ENCODE measurements at places on chromosomes 7 and 10.
A peak's percentile ranks its signal among the peaks of the same experiment; 100 is the strongest.

GRCh38 chr10:21099291-21100062, 202.4 kb upstream of the NEBL start:
- no peaks in the 10 kb centered on the region for H3K36me3 ChIP-seq
- H3K27ac ChIP-seq = no peak overlapping the region
- no peaks in the 10 kb centered on the region for H3K27me3 ChIP-seq
- DNase-seq = no peak

DNA sequence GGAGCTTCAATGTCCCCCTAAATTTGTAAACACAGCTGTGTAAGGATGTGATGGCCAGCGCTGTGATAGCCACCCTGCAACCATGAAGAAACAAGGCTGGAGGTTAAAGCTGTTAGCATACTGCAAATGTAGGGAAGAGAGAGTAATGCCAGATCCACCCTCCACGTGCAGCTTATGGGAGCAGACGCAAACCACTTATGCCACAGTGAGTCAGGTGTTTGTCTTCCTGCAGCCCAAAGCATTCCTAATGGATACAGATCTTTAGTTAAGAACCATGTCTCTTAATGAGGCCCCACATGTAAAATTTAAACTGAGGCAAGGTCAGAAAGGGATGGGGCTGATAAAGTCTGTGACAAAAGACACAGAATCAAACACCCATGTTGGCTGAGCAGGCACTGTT, 13.6 kb upstream of the MYL7 start:
- no peak overlapping the region for H3K4me3 ChIP-seq
- DNase-seq = no peak
- no peaks in the 10 kb centered on the region for H3K27me3 ChIP-seq

DNA sequence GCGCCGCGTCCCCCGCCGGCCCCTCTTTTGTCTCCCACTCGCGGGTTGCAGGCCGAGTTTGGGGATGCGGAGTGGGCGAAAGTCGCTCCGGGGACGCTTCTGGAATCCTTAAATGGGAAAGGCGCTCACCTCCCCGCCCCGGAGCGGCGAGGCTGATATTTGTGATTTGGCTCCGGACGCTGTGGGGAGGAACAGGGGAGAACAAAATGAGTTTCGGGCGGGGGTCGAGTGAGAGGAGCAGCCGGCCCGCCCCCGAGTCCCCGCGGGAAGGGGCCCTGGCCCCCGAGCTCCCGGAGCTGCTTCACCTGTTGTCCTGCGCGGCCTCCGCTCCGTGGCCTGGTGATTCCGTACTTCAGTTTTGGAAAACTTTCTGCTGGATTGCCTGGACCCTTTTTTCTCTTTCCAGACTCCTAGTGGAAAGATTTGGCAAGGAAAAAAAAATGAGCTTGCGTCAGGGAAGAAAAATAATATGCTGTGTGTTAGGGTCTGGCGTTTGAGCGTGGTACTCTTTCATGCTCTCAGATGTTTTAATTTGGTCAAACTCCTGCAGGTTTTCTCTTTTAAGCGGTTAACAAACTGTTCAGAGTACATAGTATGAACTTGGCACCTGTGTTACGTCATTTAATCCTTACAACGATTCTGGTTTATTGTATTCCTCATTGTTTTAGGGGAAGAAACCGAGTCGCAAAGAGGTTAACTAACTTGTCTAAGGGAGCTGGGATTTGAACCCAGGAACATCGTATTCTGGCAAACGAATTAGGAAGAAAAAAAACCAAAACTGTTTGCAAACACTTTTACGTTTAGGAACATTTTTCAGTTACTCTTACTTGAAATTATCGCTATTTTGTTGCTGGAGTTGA, 924 bp downstream of the BMPR1A start:
- DNase-seq = peak; percentile 1
- H3K4me1 ChIP-seq = peaks cover 49% of the 10 kb centered on the region
- H3K27ac ChIP-seq = peak overlapping the region; percentile 78
- peaks cover 40% of the 10 kb centered on the region for H3K27me3 ChIP-seq
- peaks cover 10% of the 10 kb centered on the region for H3K36me3 ChIP-seq

- peaks cover 4% of the 10 kb centered on the region for H3K4me1 ChIP-seq
- H3K27me3 ChIP-seq = peaks cover 61% of the 10 kb centered on the region
- no peak for DNase-seq
- no peak overlapping the region for H3K27ac ChIP-seq
- no peak overlapping the region for H3K4me3 ChIP-seq
- H3K36me3 ChIP-seq = no peaks in the 10 kb centered on the region
Measured at GRCh38 chr10:94402843-94403379, 570 bp downstream of the TBC1D12 start.

DNA sequence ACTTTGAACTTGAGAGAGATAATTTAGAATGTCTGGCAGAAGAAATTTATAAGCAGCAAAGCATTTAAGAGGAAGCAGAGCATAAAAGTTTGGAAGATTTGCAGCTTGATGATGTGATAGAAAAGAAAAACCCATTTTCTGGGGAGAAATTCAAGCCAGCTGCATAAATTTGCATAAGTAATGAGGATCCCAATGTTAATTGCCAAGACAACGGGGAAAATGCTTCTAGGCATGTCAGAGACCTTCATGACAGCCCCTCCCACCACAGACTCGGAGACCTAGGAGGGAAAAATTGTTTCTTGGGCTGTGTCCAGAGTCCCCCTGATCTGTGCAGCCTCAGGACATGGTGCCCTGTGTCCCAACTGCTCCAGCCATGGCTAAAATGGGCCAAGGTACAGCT, 263.6 kb upstream of the POT1 start:
- no peaks in the 10 kb centered on the region for H3K27me3 ChIP-seq
- no peak for DNase-seq
- no peak overlapping the region for H3K27ac ChIP-seq
- no peak overlapping the region for H3K4me3 ChIP-seq
- no peaks in the 10 kb centered on the region for H3K36me3 ChIP-seq

GRCh38 chr7:24143547-24143946, 140.4 kb upstream of the NPY start:
- DNase-seq = no peak
- H3K4me1 ChIP-seq = no peaks in the 10 kb centered on the region
- H3K27ac ChIP-seq = no peak overlapping the region
- no peaks in the 10 kb centered on the region for H3K36me3 ChIP-seq
- no peak overlapping the region for H3K4me3 ChIP-seq

GRCh38 chr10:15863733-15864132, 3.4 kb upstream of the MINDY3 start:
- H3K36me3 ChIP-seq = peaks cover 6% of the 10 kb centered on the region
- DNase-seq = no peak
- H3K4me1 ChIP-seq = peaks cover 11% of the 10 kb centered on the region
- H3K27me3 ChIP-seq = peaks cover 37% of the 10 kb centered on the region

DNA sequence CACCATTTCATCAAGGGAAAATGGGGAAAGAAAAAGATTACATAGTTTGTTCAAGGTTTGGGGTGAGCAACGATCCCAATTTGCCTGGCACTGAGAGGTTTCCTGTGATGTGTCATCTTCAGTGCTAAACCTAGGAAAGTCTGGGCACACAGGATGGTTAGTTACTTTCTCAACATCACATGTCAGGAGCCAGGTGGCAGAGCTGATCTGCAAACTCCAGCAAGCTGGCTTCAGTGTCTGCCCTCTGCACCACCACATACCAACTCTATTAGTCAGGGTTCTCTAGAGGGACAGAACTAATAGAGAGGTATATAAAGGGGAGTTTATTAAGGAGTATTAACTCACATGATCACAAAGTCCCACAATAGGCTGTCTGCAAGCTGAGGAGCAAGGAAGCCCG, 11.3 kb downstream of the ADAM12 start:
- no peak for DNase-seq
- H3K4me3 ChIP-seq = no peak overlapping the region
- no peaks in the 10 kb centered on the region for H3K4me1 ChIP-seq

- no peaks in the 10 kb centered on the region for H3K36me3 ChIP-seq
- no peaks in the 10 kb centered on the region for H3K27me3 ChIP-seq
- no peak for DNase-seq
- no peak overlapping the region for H3K27ac ChIP-seq
- H3K4me3 ChIP-seq = no peak overlapping the region
- H3K4me1 ChIP-seq = no peaks in the 10 kb centered on the region
Measured at GRCh38 chr10:31619531-31620061, 300.6 kb downstream of the ZEB1 start.

DNA sequence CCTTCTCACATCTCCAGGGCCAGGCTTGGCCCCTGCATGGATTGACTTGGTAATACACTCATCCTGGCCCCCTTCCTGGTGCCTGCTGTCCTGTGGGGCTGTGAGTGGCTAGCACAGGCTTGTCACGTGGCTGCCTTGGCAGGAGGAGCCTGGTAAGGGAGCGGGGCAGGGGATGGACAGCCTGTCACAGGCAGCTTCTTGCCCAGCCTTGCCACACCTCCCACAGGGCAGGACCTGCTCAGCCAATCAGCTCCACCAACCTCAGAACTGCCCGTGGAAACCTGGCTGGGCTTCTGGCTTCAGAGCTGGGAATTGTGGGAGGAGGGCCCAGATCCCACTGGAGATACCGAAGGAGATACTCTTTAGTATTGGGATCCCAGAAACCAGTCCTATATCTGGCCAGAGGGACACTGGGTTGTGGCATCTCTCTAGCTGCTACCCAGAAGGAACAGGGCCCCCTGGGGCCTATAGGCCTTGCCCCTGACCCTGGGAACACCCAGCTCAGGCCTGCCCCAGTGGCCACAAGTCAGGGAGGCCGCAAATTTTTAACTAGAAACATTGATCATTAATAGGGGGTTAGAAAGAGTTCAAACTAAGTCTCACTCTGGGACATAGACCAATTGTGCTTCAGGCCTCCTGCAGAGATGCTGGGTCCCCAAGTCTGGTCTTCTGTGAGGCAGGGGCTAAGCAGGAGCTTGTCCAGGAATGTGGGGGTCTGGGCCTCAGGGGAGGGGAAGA, at the start of gene HOGA1:
Gene HOGA1, plus strand, starts transcription at position 330 of the 738 bp plus-strand sequence. Its CDS starts 315 bp downstream, at position 645.
- H3K4me3 ChIP-seq = no peak within 1 kb of the TSS
- no peak within 1 kb of the TSS for H3K27ac ChIP-seq

- no peak overlapping the region for H3K4me3 ChIP-seq
- H3K27ac ChIP-seq = no peak overlapping the region
- DNase-seq = no peak
- peaks cover 1% of the 10 kb centered on the region for H3K36me3 ChIP-seq
Measured at GRCh38 chr7:135914346-135914745, 62.8 kb downstream of the MTPN start.

- H3K4me3 ChIP-seq = peak overlapping the region; percentile 27
- H3K36me3 ChIP-seq = peaks cover 8% of the 10 kb centered on the region
- peaks cover 25% of the 10 kb centered on the region for H3K4me1 ChIP-seq
- H3K27me3 ChIP-seq = peaks cover 25% of the 10 kb centered on the region
- H3K27ac ChIP-seq = peak overlapping the region; percentile 84
Measured at GRCh38 chr7:118288098-118288497, 63.6 kb downstream of the ANKRD7 start.
